ENCODE measurements at places on chromosomes 13 and 19.
A peak's percentile ranks its signal among the peaks of the same experiment; 100 is the strongest.

GRCh38 chr19:33878910-33879810 lies 82.5 kb downstream of the KCTD15 start:
- DNase-seq = no peak

DNA sequence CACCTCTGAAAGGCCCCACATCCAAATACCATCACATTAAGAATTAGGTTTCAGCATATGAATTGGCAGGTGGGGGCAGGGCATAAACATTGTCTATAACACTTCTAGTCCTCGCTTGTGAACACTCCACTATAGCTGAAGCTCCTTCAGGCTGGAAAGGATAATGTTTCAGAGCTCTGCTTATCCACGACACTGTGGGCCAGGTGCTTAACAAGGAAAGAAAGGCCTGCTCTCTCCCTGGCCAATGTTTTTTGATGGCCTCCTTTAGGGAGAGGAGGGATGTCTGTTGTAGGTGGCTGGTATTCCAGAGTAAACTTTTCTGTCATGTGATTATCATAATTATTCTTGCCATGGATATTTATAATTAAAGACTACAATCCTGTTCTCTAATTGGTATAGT lies 86.4 kb downstream of the CCNA1 start:
- DNase-seq = no peak

DNA sequence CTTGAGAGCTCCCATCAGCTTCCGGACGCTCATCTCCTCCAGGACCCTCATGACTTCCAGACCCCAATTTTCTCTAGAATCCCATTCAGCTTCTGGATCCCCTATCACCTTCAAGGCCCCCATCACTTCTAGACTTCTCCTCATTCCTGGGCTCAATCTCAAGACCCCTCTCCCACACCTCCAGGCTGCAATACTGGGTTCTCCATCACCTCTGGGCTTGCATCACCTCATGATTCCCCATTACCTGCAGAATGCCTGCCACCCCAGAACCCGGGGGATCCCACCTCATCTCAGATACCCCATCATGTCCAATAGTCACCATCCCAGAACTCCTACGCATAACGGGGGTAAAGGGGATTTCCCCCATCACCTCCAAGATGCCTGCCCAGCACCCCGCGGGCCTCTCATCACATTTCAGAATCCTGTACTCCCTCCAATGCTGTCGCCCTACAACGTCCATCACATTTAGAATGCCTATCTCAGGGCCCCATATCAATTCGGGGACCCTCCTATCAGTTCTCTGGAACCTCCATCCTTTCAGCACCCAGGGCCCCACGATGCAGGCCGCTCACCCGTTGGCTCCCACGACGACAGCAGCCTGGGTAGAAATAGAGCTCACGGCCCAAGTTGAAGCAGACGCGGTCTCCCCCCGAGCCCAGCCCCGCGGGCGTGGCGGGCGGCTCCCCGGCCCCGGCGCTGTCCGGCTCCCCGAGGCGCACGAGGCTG lies 738 bp downstream of the DMWD start:
- DNase-seq = no peak

DNA sequence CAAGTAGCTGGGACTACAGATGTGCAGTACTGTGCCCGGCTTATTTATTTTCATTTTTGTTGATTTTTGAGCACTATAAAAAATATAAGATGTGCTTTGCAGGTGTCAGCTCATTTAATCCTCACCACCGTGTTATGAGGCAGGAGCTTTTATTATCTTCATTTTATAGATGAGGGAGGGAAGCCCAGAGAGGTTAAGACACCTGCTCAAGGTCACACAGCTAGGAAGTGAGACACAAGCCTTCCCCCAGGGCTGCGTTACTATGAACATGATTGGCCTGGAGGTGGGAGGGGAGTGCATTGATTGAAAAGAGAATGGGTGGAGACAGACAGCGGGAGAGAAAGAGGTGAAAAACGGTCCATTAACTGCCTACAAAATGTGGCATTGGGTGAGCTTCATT lies 7.2 kb downstream of the ANKRD24 start:
- DNase-seq = no peak

- DNase-seq = no peak
Observed at GRCh38 chr13:33411312-33411711, 125.8 kb upstream of the STARD13 start.

- DNase-seq = no peak
Observed at GRCh38 chr13:31540281-31540680, 199.0 kb upstream of the RXFP2 start.

GRCh38 chr13:37163641-37164265 lies 58.3 kb upstream of the CSNK1A1L start:
- DNase-seq = no peak

- DNase-seq = no peak
Observed at GRCh38 chr19:7864690-7865074, 9.5 kb downstream of the PRR36 start.

DNA sequence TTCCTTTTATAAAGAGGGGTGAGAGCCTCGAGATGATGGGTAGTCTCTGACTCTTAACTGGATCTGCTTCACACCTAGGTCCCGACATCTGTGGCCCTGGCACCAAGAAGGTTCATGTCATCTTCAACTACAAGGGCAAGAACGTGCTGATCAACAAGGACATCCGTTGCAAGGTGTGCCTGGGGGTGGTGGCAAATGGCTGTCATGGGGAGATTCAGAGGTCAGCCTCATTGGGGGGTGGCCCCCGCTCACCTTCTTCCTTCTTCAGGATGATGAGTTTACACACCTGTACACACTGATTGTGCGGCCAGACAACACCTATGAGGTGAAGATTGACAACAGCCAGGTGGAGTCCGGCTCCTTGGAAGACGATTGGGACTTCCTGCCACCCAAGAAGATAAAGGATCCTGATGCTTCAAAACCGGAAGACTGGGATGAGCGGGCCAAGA lies 1.6 kb downstream of the CALR start:
- DNase-seq = no peak

DNA sequence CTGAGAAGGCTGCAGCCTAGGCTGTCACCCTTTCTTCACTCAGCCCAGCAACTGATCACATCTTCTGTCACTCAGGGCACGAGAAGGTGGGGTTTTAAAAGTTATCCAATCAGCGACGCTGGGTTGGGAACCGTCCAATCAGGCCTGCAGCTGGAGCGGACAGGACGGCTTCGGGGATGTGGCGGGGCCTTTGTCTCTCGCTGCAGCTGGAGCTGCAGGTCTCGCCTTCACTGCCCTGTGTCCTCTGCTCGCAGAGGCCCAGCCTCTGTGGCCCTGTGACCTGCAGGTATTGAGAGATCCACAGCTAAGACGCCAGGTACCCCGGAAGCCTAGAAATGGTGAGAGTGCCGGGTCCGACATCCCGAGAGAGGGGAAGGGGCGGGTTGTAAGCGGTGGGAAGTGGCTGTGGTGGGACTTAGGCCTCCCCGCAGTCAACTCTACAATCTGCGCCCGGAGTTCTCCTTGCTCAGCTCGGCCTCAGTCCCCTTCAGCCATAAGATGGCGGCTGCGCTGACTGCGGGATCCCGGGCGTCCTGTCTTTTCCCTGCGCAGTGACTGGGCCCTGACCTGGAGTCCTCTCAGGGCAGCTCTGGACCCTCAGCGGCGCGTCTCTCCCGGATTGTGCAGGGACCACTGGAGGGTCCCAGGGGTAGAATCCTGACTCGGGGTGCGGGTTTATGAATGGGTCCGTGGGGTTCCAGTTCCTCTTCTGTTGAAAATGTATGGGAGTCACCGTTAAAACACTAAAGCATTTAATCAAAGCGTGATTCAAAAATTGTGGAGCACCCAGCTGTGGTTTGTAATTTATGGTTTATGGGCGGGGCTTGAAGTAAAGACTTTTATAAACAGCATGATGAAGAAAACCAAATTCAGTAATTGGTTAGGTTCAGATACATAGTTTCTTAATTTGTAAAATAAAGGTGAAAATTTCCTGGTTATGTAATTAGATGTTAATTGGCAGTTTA lies at the start of gene ZNF714:
Gene ZNF714 (plus strand): TSS at position 193 of the 965 bp plus-strand sequence. CDS start 16,066 bp downstream, outside the sequence.
- peak; percentile 82 for DNase-seq

- DNase-seq = peak; percentile 37
Observed at GRCh38 chr13:76822698-76823267, 63.4 kb downstream of the KCTD12 start.

DNA sequence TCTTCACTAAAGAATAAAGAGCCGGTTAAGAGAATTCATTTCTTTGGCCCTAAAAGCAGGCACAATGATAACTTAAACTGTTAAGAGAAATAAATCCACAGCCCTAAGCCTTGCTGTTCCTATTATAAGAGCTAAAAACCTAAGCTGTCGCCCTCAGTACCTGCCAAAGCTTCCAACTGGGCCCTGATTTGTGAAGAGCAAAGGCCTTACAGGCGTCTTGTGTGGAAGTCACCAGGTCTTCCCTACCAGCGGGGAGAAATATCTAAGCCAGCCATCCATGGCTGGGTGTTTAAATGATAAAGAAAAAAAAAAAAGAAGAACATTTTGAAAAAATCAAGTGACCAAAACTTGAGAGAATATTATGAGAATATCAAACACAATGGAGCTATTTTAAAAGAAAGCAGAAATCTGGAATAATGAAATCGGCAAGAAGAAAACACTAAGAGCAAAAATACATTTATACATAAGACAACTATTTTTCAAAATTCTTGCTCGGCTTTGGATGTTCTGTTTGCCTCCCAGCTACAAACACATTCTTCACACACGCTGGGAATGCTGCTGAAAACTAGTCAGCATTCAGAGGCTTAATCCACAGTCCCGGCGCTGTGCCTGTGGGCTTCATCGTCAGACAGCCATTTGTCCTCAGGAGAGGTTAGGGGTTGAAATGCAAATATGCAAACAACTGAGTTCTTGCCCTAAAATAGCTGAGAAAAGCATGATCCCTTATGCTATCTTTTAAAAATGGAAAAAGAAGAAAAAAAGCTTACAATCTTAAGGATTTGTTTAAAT lies 89.8 kb upstream of the LSM14A start:
- DNase-seq = peak; percentile 26

- DNase-seq = no peak
Observed at GRCh38 chr13:32682740-32683139, 96.5 kb downstream of the PDS5B start.

DNA sequence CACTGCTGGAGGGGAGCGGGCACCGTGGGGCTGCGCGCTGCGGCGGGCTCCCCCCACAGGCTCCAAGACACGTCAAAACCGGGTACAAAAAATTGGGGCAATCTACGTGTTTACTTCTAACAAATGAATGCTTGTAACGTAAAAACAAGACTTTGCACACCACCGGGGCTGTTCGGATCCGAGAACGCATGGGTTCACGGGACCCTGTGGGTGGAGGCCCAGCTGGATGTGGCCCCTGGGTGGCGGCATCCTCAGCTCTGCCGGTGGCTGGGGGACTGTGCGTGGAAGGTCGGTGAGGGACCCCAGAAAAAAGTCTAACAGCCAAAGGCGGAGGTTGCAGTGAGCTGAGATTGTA lies 10.3 kb upstream of the SLC7A10 start:
- DNase-seq = no peak

DNA sequence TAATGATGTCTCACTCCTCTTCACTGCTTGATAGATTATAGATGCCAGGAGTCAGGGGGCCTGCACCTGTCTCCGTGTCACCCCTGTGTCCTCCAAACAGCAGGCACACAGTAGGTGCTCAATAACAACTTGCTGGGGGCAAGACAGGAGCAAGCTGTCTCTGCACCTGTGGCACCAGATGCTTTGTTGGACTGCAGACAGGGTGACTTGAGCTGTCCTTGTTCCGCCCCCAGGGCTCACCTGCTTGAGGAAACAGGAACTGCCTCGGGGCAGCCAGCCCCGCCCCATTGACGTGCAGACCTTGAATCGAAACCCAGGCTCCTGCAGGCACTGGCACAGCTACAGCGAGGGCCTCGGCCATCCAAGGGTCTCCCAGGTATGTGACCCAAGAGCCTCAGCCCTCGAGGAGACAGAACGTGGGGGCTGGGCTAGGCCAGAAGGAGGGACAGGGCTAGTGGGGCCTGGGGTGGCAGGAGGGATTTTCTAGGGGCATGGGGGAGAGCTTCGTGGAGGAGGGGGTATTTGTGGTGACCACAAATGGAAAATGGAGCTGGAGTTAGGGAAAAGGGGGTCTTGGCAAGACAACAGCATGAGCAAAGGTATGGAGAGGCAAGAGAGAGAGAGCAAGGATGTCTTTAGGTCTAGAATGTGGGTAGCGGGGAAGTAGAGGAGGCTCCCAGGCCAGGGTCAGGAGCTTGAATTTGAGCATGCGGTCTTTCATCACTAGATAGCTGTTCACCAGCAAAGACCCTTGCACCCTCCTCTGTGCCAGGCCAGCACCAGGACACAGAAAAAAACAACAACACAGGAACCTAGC lies at the start of gene HSH2D:
Gene HSH2D (plus strand): TSS at position 287 of the 817 bp plus-strand sequence. CDS start 5,066 bp downstream, outside the sequence.
- no peak for DNase-seq

DNA sequence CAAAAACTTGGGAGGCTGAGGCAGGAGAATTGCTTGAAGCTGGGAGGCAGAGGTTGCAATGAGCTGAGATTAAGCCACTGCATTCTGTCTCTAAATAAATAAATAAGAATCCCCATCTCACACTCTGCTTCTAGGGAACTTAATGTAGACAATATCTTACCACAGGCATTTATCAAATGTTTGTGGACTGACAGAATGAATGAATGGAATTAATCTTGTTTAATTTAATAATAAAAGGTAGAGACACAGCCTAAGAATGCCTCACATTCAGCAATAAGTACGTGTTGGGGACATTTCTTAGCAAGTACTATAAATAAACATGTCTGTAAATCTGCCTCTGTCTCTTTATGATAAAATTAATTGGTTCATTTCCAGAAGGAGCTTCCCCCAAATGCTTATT lies 36.2 kb upstream of the RBM26 start:
- DNase-seq = no peak

DNA sequence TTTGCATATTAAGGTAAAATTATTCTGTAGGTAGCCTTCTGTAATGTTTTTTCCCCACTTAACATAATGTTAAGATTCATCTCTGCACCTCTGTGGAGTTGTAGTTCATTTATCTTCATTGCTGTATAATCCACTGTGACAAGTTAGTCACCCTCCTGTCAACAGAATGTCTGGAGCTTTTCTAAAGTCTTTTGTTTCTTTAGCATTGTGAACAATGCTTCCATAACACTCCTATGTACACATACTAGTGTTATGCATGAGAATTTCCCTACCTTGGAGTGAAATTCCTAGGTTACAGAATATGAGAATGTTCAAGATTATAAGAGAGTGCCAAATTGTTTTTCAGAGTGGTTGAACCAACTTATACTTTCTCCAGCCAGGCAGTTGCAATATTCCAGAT lies 113.5 kb downstream of the COG6 start:
- DNase-seq = no peak

- no peak for DNase-seq
Observed at GRCh38 chr19:42092350-42092749, 16.4 kb downstream of the ZNF574 start.

DNA sequence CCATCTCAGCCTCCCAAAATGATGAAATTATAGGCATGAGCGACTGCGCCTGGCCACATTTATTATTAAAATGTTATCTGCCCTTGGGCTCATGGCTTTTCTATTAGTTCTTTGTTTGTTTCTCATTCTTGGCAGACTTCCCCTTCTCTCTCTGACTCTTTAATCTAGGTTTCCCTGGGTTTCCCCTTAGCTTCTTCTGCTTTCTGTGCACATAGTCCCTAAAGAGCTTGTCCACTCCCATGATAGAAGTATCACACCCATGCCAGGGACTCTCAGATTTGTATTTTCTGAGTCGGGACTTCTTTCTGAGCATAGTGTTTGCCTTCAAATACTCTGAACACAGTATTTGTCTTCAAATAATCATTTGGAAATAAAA lies 38.6 kb upstream of the ITM2B start:
- no peak for DNase-seq

GRCh38 chr13:57740719-57741118 lies 109.2 kb downstream of the PCDH17 start:
- no peak for DNase-seq

GRCh38 chr19:531753-532560 lies at the start of gene CDC34:
TSS of gene CDC34 (plus strand) at chr19:531760. CDS start at chr19:531932, 172 bp downstream.
- peak; percentile 53 for DNase-seq
